Stimulated activated CD4-positive, alpha-beta T cell treated with anti-CD3 and anti-CD28 coated beads, Interleukin-2, amount 100 ng/mL, for 48 hours (primary cell): ENCODE measurements at places on chromosomes 5 and 9.
A peak's percentile ranks its signal among the peaks of the same experiment; 100 is the strongest.

- DNase-seq: no peak
Observed at GRCh38 chr5:14810928-14811572, 60.5 kb downstream of the ANKH start.

- DNase-seq: peak; percentile 2
Observed at GRCh38 chr5:75567710-75568109, 43.5 kb upstream of the ANKDD1B start.

- no peak for DNase-seq
Observed at GRCh38 chr9:16668734-16669295, 201.7 kb downstream of the BNC2 start.

- no peak for DNase-seq
Observed at GRCh38 chr9:124256517-124257069, 1.2 kb upstream of the NEK6 start.

GRCh38 chr9:81377921-81378320, 311.4 kb downstream of the TLE1 start:
- no peak for DNase-seq

DNA sequence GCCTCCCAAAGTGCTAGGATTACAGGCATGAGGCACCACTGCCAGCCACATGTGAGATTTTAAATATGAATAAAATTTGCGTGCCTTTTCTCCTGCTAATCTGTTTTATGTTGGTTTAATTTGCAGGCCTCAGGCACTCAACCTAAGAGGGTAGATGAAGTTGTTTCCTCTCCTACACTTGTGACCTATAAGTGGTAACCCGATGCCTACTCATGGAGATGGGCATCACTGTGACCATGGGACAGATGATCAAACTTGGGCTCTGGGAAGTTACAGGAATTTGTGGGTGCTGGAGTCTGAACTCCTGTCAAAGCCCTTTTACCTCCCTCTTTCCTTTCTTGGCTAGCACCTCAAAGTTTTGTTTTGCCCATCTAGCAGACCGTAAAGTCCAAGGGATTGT, 1.1 kb downstream of the SLC28A3 start:
- DNase-seq: no peak

- no peak for DNase-seq
Observed at GRCh38 chr5:53063791-53064190, 45.8 kb downstream of the MOCS2 start.

DNA sequence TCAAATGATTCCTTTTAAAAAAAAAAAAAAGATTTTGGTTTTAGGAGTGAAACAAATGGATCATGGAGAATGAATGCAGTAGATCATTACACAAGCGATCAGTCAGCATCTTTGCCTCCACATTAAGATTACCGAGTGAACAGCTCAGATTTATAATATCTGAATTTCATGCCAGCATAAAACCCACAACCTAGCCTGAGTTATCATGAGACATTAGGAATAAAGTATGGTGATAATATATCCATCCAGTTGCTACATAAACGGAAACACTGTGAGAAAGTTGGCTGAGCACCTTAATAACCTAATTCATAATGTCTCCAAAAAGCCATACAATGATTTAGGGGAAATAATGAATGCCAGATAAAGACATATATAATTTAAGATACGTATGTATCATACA, 553.1 kb upstream of the TUSC1 start:
- DNase-seq: no peak

- DNase-seq: no peak
Observed at GRCh38 chr5:31427013-31427723, 104.7 kb downstream of the DROSHA start.

DNA sequence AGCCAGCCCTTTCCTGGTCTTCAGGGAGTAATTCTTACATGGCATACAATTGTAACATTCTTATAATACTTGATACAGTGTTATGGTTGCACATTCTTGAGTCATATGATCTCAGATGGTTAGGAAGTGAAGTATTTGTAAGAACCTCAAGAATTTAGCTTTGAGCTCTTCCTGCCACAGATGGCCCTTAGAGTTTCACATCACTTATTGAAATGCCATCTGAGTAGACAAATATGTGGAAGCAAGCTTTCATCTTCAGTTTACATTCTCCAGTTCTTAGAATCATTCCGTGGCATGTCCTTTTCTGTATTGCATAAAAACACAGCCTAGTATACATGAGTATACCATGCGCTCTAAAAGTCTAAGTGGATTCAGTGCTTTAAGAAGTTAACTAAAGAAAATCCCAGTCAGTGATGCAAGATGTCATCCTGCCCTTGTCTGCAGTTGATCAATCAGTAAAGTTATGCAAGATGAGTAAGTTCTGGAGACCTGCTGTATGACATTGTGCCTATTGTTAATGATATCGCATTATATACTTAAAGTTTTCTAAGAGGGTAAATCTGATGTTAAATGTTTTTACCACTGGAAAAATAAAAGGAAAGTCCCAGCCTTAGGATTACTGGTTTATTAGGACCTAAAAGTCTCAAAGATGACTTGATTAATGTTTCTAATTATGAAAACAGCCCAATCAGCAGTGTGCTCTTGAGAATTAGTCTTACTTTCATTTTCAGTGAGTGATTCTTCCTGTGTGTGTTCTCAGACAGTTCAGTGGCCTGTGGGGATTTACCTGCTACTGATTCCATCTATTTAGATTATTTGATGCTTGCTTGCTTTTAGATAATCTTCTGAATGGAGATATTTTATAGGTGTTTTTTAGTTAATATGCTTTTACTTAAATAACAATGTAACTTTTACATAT, 29.4 kb downstream of the RHOBTB3 start:
- DNase-seq: no peak

DNA sequence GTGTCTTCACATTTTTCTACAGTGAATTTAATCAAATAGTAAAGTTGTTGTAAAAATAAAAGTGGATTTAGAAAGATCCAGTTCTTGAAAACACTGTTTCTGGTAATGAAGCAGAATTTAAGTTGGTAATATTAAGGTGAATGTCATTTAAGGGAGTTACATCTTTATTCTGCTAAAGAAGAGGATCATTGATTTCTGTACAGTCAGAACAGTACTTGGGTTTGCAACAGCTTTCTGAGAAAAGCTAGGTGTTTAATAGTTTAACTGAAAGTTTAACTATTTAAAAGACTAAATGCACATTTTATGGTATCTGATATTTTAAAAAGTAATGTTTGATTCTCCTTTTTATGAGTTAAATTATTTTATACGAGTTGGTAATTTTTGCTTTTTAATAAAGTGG, 60.4 kb downstream of the MTAP start:
- no peak for DNase-seq

GRCh38 chr5:169980418-169981053, at the start of gene INSYN2B:
TSS of gene INSYN2B (minus strand) at chr5:169980495. CDS start at chr5:169883898, 96,597 bp downstream.
- DNase-seq: peak; percentile 15

GRCh38 chr9:34203275-34203991, 24.6 kb downstream of the UBAP1 start:
- no peak for DNase-seq

- no peak for DNase-seq
Observed at GRCh38 chr9:133523106-133523505, 1.7 kb downstream of the MYMK start.

- DNase-seq: no peak
Observed at GRCh38 chr9:81737871-81738507, 48.6 kb upstream of the TLE1 start.

- DNase-seq: no peak
Observed at GRCh38 chr9:120628207-120628924, 48.4 kb upstream of the CDK5RAP2 start.

DNA sequence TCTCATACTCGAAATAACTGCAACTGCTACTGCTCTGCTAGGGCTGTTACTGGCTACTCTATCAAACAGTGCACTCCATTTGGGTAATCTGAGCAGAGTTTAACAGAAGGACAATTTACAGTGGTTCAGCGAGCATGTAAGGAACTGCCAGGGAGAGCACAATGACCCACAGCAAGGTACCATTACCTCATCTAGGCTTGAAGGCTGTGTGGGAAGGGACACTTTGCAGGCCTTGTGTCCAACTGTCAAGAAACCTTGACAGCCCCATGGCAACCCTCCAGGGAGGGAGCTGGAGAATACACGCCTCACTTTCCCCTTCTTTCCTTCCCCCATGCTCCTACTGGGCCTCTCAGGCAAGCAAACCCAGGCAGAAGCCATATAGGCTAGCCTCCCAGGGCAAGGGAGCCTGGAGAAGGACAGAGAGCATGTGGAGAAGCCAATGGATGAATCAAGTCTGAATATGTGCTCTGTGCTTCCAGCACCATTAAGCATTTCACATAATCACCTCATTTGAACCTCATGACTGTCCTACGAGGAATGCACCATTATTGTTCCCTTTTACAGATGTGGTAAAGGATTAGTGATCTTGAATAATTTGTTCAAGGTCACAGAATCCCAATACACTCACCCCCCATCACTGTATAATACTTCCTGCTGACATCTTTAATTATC, 49.9 kb upstream of the JAK2 start:
- DNase-seq: no peak

DNA sequence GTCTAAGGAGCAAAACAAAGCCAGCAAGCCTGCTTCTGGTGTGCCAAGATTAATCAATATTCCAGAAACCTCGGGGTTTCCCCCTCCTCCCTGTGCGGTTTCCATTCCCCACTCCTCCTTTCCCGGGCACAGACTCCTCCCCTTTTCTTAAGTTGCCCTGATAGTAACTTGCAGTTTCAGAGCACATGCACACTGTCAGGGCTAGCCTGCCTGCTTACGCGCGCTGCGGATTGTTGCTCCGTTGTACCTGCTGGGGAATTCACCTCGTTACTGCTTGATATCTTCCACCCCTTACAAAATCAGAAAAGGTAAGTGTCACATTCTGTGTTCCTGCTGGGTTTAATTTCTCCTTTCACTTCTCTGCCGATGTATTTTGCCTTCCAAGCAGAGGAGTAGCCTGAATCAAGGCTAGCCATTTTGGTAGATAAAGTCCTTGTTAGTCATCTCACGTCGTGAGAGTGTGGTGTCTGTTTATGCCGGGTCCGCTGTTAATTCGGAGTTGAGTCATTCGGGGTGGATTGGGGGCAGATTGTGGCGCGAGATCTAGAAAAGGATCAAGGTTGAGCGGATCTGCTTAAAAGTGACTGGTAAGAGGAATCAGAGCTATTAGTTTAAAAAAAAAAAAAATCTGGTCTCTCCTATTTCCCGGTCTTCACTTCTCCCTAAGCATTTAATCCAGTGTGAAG, at the start of gene SLC1A3:
TSS of gene SLC1A3 (plus strand) at position 179 of the 686 bp plus-strand sequence. CDS start 1,818 bp downstream, outside the sequence.
- DNase-seq: peak; percentile 27

DNA sequence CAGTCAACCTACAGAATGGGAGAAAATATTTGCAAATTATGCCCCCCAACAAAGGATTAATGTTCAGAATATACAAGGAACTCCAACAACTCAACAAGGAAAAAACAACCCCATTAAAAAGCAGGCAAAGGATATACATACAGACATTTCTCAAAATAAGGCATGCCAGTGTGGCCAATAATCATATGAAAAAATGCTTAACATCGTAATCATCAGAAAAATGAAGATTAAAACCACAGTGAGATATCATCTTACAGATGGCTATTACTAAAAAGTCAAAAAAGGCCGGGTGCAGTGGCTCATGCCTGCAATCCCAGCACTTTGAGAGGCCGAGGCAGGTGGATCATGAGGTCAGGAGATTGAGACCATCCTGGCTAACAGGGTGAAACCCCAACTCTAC, 103.2 kb downstream of the KLHL3 start:
- DNase-seq: no peak

GRCh38 chr9:81390792-81391456, 298.4 kb downstream of the TLE1 start:
- DNase-seq: no peak

DNA sequence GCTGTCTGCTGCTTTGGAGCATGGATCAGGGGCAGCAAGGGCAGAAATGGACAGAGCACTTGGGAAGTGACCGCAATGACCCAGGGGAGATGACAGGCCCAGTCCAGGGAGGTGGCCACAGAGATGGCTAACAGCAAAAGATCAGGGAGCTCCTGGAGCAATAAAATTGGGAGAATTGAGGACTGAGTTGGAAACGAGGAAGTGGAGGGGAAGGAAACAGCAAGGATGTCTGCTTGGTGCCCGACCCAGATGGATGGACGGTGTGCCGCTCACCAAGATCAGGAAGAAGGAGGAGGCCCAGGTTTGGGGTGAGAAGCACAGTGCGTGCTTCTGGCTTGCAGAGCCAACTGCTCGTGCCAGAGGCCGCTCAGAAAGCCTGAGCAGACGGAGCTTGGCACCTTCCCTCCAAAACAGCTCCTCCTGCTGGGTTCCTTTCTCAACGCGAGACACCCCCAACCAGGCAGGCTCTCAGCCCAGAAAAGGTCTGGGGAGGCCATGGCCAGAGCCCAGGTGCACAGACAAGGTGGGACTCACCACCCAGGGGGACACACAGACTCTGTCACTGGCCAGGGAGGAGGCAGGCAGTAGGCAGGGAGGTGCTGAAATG, 1.7 kb upstream of the SLC34A1 start:
- no peak for DNase-seq

- no peak for DNase-seq
Observed at GRCh38 chr9:77876590-77876989, 155.0 kb downstream of the GNAQ start.

- no peak for DNase-seq
Observed at GRCh38 chr5:1208743-1209488, 7.5 kb downstream of the SLC6A19 start.

DNA sequence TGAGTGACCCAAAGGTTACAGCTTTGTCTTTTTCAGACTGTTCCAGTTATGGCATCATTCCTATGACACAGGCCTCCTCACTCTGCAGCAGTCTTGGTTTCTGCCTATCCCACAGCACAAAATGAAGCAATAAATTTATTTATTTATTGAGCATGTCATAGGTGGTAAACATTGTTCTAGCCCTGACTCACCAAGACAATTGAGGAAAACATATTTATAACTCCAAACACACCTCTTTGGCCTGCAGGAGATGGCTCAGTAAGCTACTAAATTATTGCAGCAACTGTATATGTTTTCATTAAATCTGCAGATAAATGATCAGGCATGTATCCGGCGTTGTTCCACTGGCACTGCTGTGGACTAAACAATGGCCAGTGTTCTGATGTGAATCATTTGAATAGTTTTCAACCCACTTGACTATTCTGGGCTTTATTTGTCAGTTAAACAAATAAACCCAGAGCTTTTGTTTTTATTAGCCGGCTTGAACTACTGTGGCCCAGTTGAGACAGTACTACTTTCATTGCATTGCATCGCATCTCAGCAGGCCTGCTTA, 83.2 kb downstream of the FOXD1 start:
- no peak for DNase-seq

DNA sequence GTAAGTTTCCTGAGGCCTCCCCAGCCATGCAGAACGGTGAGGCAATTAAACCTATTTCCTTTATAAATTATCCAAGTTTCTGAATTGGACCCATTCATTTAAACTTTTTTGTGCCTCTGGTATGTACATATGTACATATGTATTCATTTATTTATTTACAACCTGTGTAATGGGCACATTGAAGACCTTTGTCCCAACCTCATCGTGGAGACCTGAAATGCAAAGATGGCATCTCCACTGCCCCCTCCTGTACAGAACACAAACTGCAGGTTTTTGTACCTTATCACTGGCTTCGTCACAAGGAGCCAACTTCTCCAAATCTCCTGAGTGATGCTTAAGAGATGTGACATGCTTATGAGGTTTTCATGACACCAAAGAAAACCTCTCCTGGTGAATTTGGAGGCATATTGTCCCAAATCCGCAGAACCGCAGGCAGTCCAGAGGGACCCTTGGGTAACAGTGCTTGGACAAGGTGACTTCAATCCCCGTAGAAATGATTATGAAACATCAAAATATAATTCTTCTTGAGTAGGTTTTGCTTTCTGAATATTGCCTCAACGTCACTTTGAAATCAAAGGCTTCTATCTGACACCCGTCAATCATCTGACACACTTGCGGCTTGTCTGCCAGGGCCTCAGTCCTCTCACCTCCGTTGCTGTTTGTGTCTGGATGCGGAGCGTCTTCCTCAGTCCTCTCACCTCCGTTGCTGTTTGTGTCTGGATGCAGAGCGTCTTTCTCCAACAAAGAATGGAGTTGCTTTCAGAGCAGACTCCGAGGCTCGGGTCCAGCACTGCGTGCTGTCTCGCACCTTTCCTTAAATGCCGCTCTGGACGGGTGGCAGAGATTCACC, 135.0 kb upstream of the IRX4 start:
- peak; percentile 32 for DNase-seq
